ENCODE measurements at places on chromosomes 7 and 10.

DNA sequence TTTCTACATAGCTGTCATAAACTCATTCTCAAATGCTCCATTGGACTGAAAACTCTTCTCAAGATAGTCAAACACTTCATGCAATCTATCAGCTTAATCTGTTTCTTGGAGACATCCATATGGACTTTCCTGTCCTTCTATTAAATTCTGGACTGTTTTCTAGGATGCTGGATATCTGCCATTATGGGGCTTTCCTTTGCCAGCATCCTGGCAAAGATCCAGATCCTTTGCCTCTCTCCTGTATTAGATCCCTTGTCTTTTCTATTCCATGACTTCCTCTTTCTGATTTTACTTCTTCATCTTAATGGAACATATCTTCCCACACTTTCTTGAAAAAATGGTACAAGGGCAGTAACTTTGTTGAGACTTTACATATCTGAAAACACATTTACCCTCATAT is 35.9 kb upstream of the SKAP2 start:
- no peak for DNase-seq

GRCh38 chr7:4109481-4110110 is 572.5 kb upstream of the FOXK1 start:
- DNase-seq, result no peak

DNA sequence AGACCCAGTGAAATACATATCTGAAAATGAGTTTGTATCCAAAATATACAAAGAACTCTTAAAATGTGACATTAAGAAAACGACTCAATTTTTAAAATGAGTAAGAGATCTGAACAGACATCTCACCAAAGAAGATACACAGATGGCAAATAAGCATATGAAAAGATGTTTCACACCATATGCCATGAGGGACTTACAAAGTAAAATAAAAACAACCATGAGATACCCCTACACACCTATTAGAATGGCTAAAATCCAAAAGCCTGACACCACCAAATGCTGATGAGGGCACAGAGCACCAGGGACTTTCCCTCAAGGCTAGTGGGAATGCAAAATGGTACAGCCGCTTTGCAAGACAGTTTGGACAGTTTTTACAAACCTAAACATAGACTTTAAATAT is 27.9 kb downstream of the GFRA1 start:
- DNase-seq, result no peak

DNA sequence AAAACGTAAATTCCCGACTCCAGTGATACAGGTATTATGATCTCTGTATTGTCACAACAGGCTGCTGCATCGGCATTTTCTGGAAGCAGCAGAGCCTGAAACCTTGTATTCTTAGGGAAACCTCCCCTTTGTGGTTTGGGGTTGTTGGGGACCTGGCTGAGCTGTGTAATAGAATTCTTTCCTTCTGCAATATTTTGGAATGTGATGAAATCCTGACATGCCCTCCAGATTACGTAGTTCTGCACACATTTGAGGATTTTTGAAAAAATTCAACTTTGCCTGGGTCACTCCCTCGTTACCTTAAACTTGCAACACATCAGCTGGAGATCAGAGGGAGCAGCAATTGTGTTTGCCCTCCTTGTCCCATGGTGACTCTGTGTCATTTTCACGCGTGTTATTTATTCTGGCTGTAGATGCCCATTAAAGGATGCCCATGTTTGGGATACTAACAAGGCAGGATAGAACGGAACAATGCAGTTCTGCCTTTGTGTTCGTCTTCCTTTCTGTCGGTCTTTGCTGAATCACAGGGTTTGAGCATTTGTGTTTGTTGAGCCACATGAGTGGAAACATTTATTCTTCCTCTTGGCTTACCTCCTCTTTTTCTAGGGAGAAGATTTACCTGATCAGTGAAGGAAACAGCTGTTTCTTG is 181.7 kb downstream of the TCF7L2 start:
- no peak for DNase-seq

DNA sequence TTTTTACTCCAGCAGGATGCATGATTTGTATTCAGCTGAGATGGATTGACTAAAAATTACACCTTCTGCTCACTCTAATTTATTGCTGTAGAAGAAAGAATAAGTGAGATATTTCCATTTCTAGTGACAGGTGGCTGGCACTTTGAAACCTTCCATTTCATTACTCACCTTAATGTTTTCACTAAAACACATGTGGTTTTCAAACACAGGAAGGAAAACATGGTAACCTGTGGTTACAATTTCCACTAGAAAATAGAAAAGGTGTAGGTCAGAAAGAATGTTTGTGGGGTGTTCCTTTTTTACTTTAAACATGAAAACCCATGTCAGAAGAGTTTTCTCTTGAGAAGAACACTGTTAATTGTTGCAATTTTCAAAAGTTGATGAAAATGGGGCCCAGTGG is 12.0 kb upstream of the PRKCQ start:
- no peak for DNase-seq

DNA sequence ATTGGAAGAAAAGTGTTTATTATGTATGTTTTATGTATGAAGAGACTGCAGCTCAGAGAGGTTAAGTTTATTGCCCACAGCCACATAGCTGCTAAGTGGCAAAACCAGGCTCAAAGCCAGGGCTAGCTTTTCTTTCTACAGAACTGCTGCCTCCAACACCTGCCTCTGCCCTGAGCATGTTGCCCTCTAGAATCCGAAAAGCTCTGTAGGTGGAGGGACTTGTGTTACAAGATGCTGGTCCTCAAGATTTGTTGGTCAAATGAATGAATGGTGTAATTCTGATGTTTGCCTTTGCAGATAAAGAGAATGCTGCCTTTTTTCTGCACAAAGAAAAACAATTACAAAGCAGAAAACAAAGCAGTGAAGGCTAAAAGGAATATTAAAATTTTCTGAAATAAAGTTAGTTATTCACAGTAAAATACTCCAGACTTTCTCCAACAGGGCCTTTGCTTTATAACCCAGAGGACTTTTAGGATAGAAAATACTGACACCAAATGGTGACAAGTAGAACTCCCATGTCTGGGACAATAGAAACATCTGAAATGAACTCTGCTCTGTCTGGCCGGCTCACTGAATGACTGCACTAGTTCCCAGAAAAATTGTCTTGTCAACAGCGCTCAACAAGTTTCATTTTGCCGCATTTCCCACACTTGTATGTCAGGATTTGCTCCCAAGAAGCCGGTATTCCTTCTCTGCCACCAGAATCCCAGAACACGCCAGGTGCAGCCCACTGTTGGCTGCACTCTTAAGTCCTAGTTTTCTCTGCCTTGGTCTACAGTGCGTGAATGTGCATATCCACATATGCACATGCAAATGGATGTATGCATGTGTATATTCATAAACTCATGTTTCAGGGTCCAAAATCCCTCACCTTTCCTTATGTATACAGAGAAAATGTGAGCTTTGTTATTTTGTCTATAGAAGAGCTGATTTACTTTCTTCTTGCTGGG is 11.0 kb upstream of the DNTT start:
- peak; percentile 91 for DNase-seq

DNA sequence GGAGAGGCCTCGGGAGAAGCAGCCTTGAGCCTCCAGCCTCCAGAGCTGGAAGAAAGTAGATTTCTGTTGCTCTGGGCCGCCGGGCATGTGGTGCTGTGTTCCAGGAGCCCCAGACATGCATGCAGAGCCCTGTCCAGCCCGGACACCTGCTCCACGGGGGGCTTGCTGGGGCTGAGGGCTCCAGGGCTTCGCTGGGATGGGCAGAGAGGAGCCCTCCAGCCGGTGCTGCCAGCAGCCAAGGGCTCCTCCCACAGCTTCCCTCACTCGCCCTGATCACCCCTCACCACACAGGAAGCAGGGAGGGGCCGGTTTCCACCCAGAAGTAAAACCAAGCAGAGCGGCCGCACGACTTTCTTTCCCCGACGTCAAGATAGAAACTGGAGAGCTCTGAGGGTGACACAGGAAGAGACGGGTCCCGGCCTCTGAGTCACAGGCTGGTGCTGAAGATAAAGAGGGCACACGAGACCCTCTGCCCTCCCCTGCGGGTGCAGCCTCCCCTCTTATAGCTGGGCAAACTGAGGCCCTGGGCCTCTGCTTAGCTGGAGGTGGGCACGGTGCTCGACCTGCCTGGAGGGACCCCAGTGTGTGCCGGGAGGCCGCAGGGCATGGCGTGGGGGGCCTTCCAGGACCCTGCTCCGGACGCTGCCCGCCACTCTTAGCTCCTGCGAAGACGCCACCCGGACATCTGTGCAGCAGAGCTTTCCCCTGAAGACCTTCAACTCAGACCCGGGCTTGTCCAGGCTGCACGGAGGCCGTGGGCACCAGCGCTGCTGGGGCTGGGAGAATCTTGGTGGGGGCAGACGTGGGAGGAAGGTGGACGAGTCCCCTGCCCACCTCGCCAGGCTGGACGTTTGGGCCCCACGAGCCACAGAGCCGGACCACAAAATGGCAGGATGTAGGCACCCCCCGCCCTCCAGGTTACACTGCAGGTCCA is 31.1 kb downstream of the ADAP1 start:
- DNase-seq, result peak; percentile 86

GRCh38 chr10:123967626-123968243 is 76.1 kb upstream of the CPXM2 start:
- peak; percentile 66 for DNase-seq

- no peak for DNase-seq
These were observed 5.1 kb downstream of the DDIT4 start for GRCh38 chr10:72278668-72279393.

GRCh38 chr10:22700489-22700888 is 13.9 kb downstream of the PIP4K2A start:
- DNase-seq, result no peak

DNA sequence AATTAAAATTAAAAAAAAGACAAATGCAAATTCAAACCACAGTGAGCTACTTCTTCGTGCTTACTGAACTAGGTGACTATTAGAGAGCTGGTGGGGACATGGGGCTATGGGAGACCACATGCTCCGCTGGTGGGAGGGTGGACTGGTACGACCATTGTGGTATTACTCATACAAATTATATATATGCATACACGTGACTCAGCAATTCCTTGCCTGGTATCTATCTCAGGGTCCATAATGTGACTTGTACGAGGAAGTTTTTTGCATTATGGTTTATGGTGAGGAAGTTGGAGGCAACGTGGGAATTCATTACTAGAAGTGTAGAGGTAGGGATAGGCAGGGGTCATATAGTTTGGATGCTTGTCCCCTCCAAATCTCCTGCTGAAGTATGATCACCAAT is 1112.7 kb downstream of the TYW1 start:
- no peak for DNase-seq

DNA sequence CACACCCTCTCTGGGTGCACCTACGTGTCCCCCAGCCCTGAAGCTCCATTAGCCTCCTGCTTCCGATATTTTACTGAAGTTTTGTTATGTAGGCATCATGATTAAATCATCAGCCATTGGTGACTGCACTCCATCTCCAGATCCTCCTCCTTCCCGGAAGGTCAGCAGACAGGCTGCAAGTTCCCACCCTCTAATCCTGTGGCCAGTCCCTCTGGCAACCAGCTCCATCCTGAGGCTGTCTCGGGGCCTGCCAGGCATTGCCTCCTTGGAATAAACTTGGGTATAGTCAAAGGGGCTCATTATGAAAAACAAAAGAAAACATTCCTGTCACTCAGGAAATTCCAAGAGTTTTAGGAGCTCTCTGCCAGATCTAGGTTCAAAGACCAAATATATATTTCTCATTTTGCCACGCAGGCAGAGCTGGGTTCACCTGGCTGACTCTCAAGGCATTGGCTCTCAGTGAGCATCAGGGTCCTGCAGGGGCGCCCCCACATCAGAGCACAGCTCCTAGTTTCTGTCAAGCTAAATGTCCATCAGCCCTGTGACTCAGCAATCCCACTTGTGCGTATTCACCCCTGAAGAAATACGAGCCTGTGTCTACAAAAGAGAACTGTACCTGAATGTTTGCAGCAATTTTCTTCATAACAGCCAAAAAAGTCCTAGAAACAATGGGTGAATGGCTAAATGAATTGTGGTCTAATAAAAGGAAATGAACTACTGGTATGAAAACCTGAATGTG is 27.4 kb upstream of the TMEM72 start:
- DNase-seq, result no peak

DNA sequence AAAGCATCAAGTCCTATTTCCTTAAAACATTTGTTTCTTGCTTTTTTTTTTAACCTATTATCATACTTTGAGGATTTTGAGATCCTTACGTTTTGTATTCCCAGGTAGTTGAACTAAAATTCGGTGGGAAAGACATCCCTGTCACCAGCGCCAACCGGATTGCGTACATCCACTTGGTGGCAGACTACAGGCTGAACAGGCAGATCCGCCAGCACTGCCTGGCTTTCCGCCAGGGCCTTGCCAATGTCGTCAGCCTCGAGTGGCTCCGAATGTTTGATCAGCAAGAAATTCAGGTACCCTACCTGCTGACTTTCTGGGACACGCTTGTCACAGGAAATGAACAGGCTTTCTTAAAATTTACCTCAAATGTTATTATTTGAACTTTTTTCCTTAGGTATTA is 83.0 kb upstream of the DNAJB6 start:
- no peak for DNase-seq

GRCh38 chr10:132787495-132788179 is 1.7 kb upstream of the NKX6-2 start:
- DNase-seq, result no peak

DNA sequence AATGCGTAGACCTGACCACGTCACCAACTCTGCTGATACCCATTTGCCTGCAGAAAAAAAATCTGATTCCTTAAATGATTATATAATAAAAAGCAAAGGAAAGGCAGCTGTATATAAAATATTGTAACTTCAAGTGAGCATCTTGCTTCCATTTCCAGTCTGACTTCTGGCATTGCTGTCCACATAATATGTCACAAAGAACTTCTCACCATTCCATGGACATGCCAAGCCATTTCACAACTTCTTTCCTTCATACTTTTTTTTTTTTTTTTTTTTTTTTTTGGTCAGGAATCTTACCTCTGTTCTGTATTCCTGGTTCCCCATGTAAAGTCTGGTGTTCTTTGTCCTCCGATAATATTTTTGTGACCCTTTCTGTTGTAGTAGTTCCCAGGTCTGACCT is 165.5 kb downstream of the SND1 start:
- DNase-seq, result no peak

GRCh38 chr10:28496481-28496961 is 36.4 kb upstream of the WAC start:
- no peak for DNase-seq

DNA sequence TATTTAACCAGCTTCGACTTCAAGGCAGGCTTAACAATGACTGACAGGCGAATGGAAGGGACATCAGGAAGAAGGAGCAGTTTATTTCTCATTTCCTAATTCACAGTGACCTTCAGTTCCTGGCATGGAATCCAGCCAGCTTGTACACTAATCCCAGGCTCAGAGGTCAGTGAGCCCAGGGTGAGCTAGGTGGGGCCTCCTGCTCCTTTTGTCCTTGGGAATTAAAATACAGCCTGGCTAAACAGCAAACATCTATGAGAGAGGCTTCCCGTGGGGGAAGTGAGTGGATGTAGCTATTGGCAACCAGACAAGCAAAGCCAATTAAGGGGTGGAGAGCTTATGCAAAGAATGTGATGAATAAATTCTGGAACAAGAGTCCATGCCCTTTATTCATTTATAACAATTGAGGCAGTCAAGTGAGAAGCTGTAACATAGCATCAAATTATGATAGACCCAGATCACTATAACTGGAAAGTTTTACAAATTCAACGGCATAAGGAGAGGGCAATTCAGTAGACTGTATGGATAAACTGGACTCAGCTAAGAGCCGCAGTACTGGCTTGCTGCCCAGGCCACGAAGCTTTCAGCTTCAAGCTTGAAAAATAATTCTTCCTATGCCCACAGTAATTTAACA is 57.1 kb downstream of the STK17A start:
- no peak for DNase-seq

GRCh38 chr7:51619880-51620279 is 303.3 kb upstream of the COBL start:
- DNase-seq, result no peak

Measured in Kasumi-1 (cell line).